ENCODE measurements at places on chromosomes 5 and 9.

DNA sequence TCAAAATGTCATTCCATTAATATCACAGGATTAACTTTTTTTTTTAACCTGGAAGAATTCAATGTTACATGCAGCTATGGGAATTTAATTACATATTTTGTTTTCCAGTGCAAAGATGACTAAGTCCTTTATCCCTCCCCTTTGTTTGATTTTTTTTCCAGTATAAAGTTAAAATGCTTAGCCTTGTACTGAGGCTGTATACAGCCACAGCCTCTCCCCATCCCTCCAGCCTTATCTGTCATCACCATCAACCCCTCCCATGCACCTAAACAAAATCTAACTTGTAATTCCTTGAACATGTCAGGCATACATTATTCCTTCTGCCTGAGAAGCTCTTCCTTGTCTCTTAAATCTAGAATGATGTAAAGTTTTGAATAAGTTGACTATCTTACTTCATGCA is 20.6 kb downstream of the PCA3 start:
- DNase-seq: no peak

- no peak for DNase-seq
Observed at GRCh38 chr5:144013816-144014215, 156.6 kb downstream of the YIPF5 start.

DNA sequence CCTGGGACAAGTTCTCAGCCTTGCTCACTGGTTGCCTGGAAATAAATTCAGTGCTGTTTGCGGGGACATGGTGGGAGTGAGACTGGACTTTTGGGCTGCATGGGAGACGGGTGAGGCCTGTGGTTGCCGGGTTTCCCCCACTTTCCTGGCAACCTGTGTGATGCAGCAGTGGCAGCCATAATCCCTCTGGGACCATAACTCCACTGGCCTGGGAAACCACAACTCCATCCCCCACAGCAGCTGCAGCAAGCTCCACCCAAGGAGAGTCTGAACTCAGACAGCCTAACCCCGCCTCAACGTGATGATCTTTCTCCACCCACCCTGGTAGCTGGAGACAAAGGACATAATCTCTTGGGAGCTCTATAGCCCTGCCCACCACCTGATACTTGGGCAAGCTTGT is 349.9 kb downstream of the PIK3R1 start:
- DNase-seq: no peak

DNA sequence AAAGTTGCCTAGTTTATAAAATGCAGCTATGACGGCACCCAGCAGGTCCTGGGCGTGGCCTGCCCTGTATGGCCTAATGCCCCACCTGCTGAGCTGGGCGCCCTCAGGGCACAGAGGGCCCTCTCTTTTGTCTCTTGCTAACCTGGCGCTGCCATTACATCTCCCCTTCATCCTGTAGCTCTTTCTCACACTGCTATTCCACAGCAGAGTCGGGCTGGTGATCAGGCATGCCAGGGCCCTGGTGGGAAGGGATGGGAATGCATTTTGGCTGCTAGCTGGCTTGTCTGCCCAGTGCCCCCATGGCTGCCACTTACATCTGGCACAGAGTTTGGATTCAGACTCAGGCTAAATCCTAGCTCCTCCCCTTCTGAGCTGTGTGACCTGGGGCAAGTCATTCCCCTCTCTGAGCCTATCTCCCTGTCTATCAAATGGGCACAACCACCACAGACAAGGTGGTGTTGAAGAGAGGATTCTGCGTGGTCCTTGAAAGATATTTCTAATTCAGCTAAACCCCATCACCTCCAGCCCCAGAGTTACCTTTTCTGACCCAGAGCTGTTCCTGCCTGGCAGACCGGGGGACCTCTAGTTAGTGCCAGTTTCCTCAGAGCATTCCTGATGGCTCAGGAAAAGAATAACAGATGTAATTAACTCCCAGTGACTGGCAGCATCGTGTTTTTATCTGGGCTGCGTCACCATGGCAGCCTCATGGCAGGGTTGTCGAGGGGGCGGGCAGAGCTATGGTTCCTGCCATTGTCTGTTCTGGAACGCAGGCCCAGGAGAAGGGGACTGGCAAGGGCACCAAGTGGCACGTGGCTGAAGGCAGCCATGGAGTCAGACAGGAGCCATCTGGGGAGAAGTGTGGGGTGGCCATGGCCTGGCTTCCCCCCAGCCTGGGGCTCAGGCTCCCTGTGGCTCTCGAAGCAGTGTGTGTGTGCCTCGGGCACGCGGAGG is 6.3 kb downstream of the PRR7 start:
- no peak for DNase-seq

- DNase-seq: no peak
Observed at GRCh38 chr5:6711409-6712141, 1.7 kb upstream of the TENT4A start.

- peak; percentile 42 for DNase-seq
Observed at GRCh38 chr9:5493679-5494511, 16.4 kb upstream of the PDCD1LG2 start.

- peak; percentile 78 for DNase-seq
Observed at GRCh38 chr9:34651876-34652601, at the start of gene IL11RA. TSS of gene IL11RA (plus strand) at chr9:34652185. CDS start at chr9:34655218, 3,033 bp downstream.

DNA sequence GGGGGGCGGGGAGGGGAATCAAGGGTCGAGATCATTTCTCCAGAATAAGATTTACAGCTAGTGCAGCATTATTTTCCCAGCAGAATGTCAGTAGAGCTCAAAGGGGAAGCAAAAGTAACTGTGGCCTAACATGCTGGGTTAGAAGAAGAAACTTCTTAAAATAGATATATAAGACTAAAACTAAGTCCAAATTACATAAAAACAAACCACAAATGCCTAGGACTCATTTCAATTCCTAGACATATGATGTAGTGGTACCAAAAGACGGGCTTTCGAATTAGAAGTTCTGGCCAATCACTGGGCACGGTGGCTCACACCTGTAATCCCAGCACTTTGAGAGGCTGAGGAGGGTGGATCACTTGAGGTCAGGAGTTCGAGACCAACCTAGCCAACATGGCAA is 20.8 kb upstream of the MELK start:
- DNase-seq: no peak

GRCh38 chr5:64918083-64918482 is 149.4 kb downstream of the CWC27 start:
- no peak for DNase-seq

DNA sequence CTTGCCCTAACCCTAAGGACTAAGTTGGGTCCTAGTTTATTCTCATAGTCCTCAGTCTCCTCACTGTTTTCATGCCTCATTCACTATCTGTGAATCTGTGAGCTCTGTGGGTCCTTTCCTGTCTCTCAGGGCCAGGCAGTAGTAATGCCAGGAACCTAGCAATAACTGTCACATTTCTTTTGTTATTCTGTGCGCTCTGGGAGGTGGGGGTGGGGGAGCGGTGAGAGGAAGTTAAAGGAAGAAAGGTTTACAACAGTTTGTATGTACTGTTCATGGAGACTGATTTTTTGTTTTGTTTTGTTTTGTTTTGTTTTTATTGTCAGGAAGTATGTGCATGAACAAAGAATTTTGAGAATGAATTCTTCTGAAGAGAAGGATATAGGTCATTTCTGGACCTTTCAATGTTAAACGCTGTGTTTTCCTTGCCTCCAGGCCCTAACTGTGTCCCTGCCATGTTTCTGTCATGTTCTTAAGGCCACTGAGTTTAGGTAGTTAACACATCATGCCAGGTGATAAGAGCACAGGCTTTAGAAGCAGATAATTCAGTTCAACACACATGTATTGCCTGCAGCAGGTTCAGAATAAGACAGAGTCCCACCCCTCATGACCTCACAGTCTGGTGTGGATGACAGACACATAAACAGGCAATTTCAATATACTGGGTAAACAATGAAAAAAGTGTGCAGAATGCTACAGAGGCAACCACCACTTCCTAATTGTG is 13.3 kb upstream of the FEM1C start:
- DNase-seq: no peak

GRCh38 chr5:7779019-7780005 is 71.6 kb downstream of the CFAP90 start:
- no peak for DNase-seq

- no peak for DNase-seq
Observed at GRCh38 chr5:160921423-160922285, 69.6 kb upstream of the ATP10B start.

DNA sequence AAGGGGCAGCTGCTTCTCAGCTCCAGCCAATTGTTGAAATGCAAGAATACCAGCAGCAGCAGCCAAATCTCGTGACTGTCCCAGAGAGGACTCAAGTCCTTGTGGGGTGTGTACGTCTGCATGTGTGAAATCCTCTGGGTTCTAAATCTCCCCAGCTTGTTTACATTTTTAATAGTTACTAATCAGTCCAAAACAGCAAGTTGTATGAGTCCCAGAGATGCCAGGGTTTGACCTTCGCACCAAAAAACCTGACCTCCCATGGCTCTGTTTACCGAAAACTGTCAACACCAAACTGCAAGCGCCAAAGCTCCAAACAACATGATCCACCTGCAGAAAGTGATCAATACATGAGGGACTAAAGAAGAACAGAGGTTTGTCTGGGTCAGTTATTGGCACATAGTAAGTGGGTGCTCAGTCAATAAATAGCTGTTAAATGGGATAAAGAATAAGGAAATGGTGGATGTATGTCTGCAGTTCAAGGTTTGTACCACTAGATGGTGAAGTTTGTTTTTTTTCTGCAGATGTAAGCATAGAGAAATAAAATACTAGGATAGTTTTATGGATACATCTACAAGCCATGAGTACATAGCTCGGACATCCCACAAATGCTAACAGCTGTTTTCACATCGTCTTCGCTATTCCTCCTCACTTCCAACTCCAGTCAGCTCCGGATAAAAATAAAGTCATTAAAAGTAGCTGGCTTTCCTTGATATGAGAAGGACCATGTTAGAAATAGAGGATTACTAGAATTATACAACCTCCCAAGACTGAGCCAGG is 85.3 kb upstream of the ADRB2 start:
- DNase-seq: no peak

- no peak for DNase-seq
Observed at GRCh38 chr9:90891308-90892040, 89.9 kb downstream of the SYK start.

- peak; percentile 86 for DNase-seq
Observed at GRCh38 chr5:132019857-132020555, 8.5 kb upstream of the ACSL6 start.

DNA sequence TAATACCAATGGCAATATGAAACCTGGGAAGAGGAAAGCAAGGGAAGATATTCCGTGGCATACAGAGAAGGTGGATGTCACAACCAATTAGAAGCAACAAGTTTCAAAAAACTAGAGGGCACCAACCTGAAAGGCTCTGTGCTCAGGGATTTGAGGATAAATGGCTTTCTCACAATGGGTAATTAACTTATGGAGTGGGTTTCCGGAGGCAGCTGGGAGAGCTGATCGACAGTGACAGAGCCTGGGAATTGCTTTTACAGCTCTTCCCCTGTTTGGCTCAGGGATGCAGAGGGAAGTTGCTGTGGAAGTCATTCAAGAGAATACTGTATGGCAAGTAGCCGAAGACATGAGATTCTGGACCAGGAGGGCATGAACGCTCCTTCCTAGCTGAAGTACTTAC is 237.0 kb downstream of the KIF4B start:
- DNase-seq: no peak

- no peak for DNase-seq
Observed at GRCh38 chr5:172558076-172558976, 82.7 kb upstream of the NEURL1B start.

- DNase-seq: no peak
Observed at GRCh38 chr5:148687427-148687826, 33.1 kb upstream of the HTR4 start.

- no peak for DNase-seq
Observed at GRCh38 chr5:1280177-1281037, 14.5 kb downstream of the TERT start.

DNA sequence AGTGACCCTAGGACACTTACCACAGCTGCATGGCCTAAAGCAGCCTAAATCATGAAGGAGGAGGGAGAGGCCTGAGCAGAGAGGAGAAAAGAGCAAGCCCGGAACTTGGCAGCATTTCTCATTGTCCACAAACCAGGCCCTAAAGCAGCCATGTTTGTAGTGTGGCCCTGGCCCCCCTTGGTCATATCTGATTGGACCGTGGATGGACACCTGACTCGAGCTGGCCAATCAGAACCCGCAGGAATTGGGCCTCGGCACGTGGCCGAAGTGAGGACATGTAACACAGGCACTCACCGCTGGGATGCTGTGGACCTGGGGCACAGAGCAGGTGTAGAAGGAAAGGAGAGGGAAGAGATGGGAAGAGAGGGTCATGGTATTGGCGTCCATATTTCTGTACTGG is 56.9 kb downstream of the ASS1 start:
- no peak for DNase-seq

GRCh38 chr5:169142264-169142970 is 158.5 kb downstream of the SLIT3 start:
- DNase-seq: no peak
